ENCODE measurements at places on chromosomes 7 and 10.

GRCh38 chr10:122258136-122259074 lies 12.7 kb upstream of the BTBD16 start:
- no peak for DNase-seq

- no peak for DNase-seq
Measured at GRCh38 chr7:3264693-3265339, 36.2 kb upstream of the SDK1 start.

DNA sequence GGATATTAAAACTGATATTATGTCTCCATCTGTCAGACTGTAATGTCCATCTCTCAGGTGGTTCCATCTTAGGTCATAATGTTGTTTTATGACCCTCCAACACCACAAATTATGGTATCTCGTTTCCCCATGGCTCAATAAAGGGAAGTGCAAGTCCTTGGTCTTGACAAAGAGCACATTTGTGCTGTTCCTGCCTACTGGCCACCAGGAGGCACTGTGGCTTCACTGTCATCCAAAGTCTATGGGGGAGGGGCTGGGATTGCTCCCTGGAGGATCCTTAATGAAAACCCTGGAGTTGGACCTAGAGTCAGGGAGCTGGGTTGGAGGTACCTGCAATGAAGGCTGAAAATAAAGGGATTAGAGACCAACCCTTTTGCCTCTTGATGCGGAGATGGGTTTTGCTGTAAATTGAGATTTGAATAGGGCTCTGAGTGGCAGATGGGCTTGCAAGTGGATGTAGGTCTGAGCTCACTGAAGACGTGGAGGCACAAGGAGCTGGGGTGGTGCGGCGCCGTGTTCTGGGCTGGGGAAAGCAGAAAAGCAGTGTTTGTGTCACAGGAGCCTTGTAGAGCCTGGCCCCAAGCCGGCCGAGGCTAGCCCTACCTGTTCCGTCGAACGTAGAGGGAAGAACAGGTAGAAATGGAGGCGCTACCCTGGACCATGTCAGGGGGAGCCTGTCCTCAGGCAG lies 180.5 kb upstream of the PRSS58 start:
- DNase-seq = no peak

GRCh38 chr7:100109521-100110163 lies 8.2 kb downstream of the AP4M1 start:
- no peak for DNase-seq

- no peak for DNase-seq
Measured at GRCh38 chr7:94998266-94999068, 91.1 kb downstream of the PPP1R9A start.

- no peak for DNase-seq
Measured at GRCh38 chr10:71504570-71504969, 107.8 kb downstream of the CDH23 start.

DNA sequence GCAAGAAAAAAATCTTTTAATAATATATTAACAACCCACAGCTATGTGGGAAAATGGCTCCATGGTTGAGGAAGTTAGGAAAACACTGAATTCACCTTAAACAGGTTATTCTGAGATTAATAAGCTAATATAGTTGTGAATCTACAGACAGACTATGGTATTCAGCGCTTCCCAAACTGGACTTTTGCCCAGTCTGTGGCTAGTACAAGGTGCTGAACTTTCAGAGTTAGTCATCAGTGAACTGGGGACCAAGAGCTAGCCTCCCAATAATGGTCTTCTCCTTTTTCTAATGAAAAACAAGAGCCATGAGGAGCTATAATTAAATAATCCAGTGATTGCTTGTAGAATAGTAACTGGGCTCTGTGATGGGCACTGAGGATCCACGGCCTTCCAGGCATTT lies 65.3 kb downstream of the FRMPD2 start:
- no peak for DNase-seq

- no peak for DNase-seq
Measured at GRCh38 chr10:70370766-70371165, 11.7 kb downstream of the LRRC20 start.

- no peak for DNase-seq
Measured at GRCh38 chr7:122550545-122550944, 148.4 kb downstream of the RNF133 start.

Data from NCI-H1092 (cell line).